ENCODE measurements at places on chromosomes 11 and 22. TPM values are rescaled to one million over a fixed set of nuclear protein-coding genes. Genes with fewer than 3 reads are reported as not detected.

Gene BIK
- total RNA-seq: 14.4 TPM

Gene PKP3
- 7.3 TPM for total RNA-seq

Gene RFPL3
- total RNA-seq: not detected

- DNase-seq: no peak
Observed at GRCh38 chr22:46083383-46084350, 66.7 kb upstream of the PPARA start.

DNA sequence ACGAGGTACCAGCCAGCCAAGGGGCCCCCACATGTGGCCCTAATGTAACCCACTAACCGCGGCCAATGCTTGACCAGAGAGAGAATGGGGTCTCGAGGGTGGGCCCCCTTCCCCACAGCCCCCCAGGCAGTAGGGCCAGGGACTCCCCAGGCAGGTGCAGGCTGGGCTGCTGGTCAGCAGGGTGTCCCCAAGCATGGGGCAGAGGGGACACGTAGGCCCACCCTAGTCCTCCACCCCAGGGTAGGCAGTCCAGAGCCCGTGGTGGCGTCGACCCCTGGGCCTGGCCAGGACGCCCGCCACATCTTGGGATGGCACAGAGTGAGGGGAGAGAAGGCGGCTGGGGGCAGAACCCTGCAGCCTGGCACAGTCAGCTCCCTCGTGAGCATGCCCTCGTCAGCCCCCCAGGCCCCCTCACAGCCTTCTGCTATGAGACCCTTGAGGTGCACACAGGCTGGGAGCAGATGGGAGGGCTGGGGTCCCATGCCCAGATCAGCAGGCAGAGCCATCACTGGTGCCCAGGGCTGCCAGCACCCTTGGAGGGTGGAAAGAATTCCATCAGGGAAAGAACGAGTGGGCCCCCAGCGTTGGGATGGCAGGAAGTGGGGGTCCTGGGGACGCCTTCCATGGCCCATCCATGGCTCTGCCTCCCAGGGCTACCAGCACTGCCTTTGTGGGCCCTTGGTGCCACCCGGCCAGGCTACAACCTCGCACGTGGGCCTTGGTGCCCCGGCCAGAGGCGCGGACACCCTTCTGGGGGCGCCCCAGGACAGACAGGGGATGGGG is 6.1 kb downstream of the TNNT3 start:
- no peak for DNase-seq

GRCh38 chr11:65539744-65540289 is 14.9 kb downstream of the SCYL1 start:
- DNase-seq: no peak

GRCh38 chr11:33942954-33943353 is 51.1 kb upstream of the LMO2 start:
- DNase-seq: peak; percentile 76

- DNase-seq: no peak
Observed at GRCh38 chr22:34454598-34454997, 534.3 kb upstream of the LARGE1 start.

DNA sequence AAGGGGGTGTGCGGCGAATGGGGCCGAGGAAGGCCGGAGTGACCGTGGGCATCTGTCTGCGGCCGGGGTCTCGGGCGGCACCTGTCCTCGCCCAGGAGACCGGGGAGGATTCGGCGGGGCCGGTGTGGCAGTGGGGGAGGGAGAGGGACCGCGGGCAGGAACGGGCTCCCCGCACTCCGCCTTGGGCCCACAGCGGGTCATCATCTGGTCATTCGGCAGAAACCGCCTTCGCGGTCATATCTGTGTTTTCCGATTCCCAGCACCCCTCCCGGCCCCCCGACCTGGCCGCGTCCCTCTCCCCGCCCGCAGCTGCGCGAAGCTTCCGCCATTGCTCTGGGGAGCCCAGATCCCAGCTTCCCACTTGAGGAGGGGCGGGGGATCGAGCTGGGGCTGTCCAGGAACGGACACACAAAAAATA is 824 bp upstream of the CBX6 start:
- DNase-seq: no peak

- DNase-seq: no peak
Observed at GRCh38 chr11:8032122-8032521, 45.0 kb downstream of the EIF3F start.

- peak; percentile 96 for DNase-seq
Observed at GRCh38 chr11:65493367-65494176, 5.3 kb upstream of the MALAT1 start.

- no peak for DNase-seq
Observed at GRCh38 chr11:64499261-64500004, 91.6 kb upstream of the SLC22A12 start.

DNA sequence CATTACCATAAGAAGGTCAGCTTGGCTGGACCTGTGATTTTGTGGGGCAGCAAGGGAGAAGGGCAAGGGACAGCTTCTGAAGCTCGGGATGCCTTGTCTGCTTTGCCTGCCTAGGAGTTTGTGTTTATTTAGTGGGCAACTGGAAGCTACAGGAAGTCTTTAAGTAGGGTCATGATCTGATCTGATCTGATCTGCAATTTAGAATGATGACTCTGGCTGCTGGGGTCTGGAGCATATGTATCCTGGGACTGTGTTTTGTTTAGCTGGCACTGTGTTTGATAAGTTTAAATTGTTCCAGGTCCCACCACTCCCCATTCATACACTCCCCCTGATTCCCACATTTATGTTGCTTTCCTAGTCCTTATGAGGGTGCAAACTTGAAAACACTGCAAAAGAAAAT is 47.7 kb upstream of the HTATIP2 start:
- DNase-seq: no peak

GRCh38 chr11:75040167-75040770 is 51.5 kb downstream of the NEU3 start:
- DNase-seq: no peak

- DNase-seq: peak; percentile 19
Observed at GRCh38 chr11:112694813-112695212, 266.4 kb upstream of the NCAM1 start.

Data from Daoy (cell line).